Activated naive CD4-positive, alpha-beta T cell treated with anti-CD3 and anti-CD28 coated beads, Interleukin-2, amount 50 U/mL, for 72 hours (primary cell): ENCODE measurements at places on chromosomes 13 and 19.

- no peak for DNase-seq
Measured at GRCh38 chr13:62043600-62043999, 628.0 kb upstream of the PCDH20 start.

- DNase-seq: no peak
Measured at GRCh38 chr13:98846521-98846920, 94.0 kb upstream of the SLC15A1 start.

GRCh38 chr19:56134654-56134921, 6.5 kb upstream of the ZNF444 start:
- no peak for DNase-seq

DNA sequence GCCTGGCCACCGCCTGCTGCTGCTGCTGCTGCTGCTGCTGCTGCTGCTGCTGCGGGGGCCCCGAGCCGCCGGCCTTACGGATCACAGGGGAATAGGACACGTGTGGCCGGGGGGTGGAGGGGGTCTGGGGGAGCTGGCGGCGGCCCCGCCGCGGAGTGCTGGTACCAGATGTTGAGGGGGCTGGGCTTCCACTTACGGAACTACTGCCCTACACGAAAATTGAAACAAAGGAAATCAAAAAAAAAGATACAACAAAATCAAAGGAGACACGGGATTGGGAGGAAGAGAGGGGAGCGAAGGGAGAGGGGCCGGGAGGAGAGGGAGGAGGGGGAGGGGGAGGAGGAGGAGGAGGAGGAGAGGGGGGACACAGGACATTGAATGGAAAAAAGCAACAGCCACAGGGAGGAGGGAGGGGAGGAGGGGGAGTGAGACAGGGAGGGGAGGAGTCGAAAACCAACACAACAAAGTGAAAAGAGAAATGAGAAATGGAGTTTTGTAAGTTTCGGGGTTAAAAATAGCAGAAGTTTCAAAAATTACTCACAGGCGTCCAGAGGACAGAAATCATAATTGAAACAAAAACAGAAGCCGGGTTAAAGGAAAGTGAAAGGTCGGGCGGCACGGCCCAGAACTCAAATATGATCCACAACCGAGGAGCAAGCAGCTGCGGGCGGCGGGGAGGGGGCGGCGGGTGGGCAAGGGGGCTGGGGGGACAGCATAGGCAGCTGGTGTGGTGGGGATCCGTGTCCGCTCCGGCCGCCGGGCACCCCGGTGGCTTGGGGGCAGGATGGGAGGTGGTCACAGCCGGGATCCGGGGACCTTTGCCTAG, 57.8 kb downstream of the IER2 start:
- DNase-seq: peak; percentile 75

- DNase-seq: no peak
Measured at GRCh38 chr13:46736541-46737310, 60.2 kb downstream of the ESD start.

GRCh38 chr13:82088781-82089180, 1747.9 kb upstream of the SPRY2 start:
- no peak for DNase-seq

DNA sequence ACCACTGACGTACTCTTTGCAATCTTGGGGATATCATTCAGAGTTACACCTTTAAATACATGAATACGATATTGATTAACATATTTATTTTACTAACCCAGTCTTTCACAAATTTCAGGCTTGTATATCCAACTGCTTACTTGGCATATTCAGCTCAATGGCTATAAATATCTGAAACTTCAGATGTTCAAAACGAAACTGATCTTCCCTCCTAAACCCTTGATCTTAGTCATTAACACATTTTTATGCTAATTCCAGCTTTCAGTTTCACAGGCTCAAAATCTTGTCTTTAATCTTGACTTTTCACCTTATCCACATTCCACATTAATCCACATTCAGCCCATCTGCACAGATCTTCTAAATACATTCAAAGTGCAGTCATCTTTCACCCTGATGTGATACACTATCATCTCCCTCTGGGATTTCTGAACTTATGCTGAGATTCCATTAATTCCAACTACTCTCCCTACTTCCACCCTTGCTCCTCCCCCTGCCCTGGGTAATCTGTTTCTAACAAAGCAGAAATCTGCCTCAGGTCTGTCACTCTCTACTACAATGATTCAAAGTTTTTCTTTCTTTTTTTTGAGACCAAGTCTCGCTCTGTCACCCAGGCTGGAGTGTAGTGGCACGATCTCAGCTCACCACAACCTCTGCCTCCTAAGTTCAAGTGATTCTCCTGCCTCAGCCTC, 387.2 kb downstream of the GPC5 start:
- no peak for DNase-seq

DNA sequence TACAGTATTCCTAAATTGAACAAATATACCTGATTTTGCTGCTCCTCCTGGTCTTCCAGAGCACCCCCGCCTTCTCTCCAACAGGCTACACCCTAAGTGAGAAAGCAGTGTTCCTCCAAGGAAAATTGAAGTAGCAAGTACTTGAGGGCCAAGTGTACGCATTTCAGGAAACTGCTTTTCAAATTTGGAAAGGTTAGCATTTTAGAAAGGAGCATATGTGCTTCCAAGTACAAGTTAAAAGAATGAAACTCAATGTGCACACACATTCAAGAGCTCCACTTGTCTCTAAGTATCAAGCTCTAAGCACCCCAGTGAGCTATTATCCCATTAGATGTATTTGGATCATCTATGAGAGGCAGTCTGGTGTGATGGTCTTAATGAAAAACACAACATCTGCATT, 25.8 kb downstream of the LHFPL6 start:
- no peak for DNase-seq

- no peak for DNase-seq
Measured at GRCh38 chr13:78636495-78636894, 22.5 kb downstream of the OBI1 start.

DNA sequence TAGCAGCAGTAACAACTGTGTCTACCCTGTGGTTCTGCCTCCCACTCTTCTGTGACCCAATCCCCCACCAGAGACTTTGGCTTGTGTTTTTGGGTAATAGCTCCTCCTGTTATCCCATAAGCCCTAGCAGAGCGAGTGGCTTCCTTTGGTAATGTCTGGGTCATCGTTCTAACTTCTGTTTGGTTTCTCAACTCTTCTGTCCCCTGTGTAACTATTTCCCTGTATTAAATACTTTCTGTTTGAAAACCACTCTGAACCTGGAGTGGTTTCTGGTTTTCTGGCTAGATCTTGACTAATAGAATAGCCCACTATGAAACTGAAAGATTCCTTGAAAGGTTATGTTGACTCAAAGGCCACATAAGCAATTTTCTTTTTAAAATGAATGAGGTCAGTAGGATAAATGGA, 350.0 kb downstream of the DCT start:
- no peak for DNase-seq

GRCh38 chr13:87656306-87656705, 14.9 kb upstream of the SLITRK5 start:
- DNase-seq: no peak

- DNase-seq: no peak
Measured at GRCh38 chr19:50475736-50476223, 527 bp upstream of the EMC10 start.

DNA sequence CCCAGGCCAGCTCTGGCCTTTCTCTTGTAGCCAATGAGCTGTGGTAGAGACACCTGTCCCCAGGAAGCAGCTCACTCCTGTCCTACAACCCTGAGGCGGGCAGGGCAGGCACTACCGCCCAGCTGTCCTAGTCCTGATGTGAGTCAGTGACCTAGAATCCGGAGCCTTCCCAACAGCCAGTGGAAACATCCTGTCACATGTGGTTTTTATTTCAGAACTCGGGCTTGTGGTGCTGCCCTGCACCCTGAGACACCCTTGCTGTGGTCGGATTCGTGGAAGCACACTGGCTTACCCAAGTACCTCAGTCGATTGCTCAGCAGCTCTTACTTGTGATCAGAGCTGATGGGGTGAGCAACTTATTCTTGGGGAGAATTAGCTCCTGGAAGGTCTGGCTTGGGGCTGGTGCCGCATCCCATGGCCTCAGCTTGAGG, 83.6 kb upstream of the ARHGEF7 start:
- DNase-seq: no peak

GRCh38 chr13:111875915-111876314, 191.0 kb upstream of the SOX1 start:
- no peak for DNase-seq

GRCh38 chr19:5001615-5002014, 32.7 kb downstream of the KDM4B start:
- DNase-seq: no peak

- DNase-seq: no peak
Measured at GRCh38 chr19:17116996-17117702, 41.6 kb downstream of the MYO9B start.

GRCh38 chr19:39532233-39533002, at the start of gene EID2B:
Gene EID2B, minus strand, starts transcription at chr19:39532852. Its CDS starts 50 bp downstream, at chr19:39532802.
- DNase-seq: peak; percentile 94
